T-helper 2 cell (primary cell): ENCODE measurements at places on chromosomes 16 and 17.

GRCh38 chr17:5422505-5422904 lies 2.5 kb downstream of the RPAIN start:
- DNase-seq: no peak

DNA sequence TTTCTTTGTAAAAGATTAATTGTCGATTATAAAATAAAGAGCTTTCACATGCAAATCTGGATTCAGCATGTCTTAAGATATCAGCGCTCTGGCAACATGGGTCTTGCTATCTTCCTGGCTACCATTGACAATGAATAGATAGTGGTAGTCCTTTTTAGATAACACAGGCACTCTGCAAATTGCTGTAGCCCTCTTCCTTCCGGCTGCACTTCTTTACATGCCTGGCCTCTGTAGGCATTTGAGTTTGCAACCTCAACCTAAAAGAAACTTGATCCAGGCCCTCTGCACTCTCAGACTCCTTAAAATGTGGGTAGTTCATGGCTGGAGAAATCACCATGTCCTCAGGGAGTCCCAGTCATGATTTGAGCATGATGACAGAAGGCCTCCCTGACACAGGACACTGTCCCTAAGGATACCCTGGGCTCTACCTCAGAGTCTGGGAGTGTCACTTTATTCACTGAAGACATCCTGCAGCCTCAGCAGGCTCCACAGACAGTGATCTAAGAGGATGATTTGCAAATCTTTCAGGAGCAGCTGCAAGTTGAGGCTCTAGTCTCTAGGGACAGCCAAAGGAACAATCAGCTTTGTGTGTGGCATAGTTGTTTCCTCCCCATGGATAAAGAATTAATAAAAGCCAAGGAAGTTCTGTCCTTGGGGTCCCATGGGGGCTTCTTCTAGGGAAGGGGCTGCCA lies 529.4 kb downstream of the RBFOX1 start:
- no peak for DNase-seq

DNA sequence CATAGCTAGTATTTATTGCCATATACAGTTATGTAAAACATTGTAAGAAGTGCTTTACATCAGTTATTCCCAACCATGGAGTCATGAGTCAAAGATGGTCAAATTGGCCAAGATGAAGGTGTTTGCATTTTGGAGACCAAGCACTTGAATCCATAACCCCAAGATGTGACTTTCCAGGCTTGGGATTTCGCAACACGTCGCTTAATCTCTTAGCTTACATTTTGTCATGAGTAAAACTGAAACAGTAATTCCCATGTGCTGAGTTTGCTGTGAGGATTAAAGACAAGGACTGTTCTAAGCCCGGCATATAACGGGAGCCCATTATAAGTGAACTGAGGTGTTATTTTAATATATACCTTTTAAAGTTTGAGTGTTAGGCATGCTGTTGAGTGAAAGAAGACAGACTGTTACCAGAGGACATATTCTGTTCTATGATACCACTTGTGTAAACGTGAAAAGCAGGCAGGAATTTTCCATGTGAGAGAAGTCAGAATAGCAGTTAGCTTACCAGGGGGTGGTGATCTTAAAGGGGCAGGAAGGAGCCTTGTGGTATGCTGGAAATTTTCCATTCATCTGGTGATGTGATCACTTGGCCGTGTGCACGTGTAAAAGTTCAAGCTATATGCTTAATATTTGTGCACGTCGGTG lies 484.9 kb downstream of the WWOX start:
- DNase-seq: no peak

GRCh38 chr17:17093764-17094163 lies 51.5 kb downstream of the MPRIP start:
- DNase-seq: no peak

- no peak for DNase-seq
Observed at GRCh38 chr16:75288181-75288580, 36.8 kb upstream of the BCAR1 start.

DNA sequence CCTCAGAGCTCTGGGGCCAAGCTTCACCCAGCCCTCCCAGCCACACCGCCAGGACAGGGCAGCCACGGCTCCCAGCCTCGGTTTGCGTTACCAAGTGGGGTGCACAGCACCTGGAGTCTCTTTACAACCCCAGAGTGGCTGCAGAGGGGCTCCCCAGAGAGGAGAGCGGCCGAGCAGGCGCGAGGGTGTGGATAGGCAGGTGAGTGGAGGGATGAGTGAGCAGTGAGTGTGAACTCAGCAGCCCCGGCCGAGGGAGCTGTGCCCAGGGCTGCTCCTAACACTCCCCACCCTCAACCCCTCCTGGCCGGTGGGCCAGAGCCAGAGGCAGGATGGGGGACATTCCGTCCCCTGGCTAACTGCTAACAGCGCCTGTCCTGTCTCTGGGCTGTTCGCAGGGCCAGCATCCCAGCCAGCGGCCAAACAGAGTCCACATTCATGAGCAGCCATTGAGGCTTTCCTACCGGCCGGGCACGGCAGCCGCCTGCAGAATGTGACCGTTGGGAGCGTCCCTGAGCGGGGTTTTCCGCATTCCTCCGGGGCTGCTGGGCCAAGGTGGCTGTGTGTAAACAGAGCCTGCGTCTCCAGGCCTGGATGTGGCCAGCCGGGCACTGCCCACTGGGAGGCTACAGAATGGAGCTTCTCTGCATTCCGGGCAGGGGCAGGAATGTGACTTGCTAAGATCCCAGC lies 5.3 kb downstream of the ZNF469 start:
- DNase-seq: no peak

DNA sequence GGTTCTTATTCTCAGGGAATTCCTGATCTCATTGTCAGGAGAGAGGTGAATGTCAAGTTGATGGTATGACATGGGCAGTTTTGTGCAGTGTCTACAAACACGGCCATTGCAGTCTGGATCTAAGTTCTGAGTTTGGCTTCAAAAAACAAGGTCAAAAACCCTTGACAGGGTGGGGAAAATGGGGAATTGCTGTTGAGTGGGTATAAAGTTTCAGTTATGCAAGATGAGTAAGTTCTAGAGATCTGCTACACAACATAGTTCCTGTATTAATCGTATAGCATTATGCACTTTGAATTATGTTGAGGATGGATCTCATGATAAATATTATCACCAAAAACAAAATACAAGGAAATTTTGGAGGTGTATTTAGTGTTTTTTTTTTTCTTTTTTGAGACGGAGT lies 36.6 kb upstream of the CARMIL2 start:
- DNase-seq: no peak
